ENCODE measurements at places on chromosomes 11 and 22.
A peak's percentile ranks its signal among the peaks of the same experiment; 100 is the strongest.

- no peak for DNase-seq
These were observed 9.4 kb downstream of the CDC45 start for GRCh38 chr22:19488884-19489843.

GRCh38 chr11:30328681-30329080 is 5.8 kb downstream of the ARL14EP start:
- DNase-seq, result no peak

DNA sequence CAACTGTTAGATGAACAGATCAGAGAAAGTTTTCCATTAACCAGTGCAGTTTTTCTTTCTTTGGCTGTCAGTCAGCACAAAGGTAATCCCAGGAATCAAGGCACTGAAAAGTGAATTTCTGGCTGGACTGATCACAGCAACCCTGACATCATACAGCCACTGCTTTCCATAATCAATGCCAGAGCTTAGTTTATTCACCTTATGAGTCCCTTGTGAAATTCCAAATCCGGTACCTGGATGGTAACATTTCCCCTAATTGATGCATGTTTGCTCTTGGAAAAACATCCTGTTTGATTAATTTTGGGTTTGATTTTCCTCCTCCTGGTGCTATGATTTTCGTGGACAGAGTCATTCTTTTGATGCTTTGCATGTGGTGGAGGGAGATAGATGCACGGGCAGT is 319.8 kb downstream of the INSC start:
- no peak for DNase-seq

- no peak for DNase-seq
These were observed 39.0 kb downstream of the TOLLIP start for GRCh38 chr11:1270476-1270875.

DNA sequence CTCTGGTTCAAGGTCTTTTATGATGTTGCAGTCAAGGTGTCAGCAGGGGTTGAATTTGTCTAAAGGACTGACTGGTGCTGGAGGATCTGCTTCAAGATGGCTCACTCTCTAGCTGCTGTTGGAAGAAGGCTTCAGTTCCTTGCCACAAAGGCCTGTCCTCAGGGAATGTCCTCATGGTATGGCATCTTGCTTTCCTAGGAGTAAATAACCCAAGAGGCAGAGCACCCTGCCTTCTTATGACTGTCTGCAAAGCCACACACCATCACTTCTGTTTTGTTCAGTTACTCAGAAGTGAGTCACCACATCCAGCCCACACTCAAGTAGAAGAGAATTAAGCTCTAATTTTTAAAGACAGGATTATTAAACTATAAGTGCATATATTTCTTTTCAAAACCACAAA is 45.2 kb downstream of the PLAAT5 start:
- no peak for DNase-seq

GRCh38 chr11:31645747-31646146 is 136.2 kb downstream of the ELP4 start:
- no peak for DNase-seq

DNA sequence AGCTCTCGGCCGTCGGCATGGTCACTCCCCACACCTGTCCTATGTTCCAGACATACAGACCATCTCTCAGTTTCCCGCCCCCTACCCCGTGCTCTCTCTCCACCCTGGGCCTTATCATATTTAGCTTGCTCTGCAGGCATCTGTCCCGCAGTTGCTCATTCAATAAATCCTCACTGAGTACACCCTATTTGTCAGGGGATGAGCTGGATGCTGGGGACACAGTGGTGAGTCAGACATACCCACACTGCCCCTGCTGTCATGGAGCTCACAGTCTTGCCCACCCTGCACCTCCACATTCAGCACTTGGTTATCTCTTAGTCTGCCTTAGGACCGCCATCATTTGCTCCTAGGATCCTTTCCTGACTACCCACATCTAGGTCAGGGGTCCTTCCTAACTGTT is 313.8 kb downstream of the LARGE1 start:
- DNase-seq, result no peak

GRCh38 chr11:93199616-93200015 is 1.8 kb upstream of the SLC36A4 start:
- DNase-seq, result no peak

DNA sequence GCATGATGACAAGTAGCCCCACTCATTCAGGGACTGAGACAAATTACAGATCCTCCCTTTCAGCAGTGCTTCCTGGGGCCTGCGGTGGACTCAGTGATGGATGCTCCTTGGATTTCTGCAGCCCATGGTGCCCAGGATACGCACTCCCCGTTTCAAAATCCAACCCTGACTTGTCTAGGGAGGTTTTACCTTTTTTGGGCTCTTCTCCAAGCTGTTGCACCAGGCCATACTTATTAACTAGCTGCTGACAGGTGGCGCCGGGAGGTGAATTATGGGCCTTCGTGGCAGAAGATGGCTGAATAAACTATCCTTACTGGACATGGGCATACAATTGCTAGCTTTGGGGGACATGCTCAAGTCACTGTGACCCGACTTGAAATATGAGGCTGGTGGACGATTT is 324.3 kb upstream of the SYN3 start:
- DNase-seq, result no peak

DNA sequence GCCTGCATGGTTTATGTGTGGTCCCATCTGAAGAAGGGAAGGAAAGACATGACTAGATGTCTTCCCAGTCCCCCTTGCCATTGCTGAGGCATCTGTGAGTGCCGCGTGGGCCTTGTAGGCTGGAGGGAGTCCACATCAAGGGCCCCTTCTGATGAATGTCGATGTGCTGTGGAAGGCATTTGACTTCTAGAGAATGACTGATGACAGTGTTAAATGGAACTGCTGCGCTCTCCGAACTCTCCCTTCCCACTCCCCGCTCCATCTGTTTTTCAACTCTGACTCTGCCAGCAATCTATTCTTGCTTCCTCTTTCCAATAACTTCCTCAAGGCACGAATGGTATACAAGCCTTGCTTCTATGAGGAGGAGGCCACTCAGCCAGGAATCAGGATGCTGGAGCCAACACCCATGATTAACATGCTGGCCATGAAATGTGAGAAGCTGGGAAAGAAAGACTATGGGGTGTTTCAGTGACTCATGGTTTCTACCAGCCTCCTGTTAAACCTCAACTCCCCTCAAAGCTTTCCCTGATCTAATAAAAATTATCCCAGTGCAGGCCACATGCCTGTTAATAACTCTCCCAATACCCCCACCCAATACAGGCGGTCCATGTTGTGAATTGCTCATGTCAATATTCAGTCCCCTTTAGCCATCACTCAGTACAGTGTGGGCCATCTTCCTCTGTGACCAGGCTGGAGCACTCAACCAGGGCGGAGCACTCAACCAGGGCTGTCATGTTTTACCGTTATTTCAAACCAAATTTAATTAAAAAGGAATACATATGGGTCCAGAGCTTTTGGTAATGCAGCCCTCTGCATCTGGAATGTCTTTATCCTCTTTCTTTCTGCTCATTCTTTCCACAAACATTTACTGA is 46.4 kb upstream of the TBCEL start:
- DNase-seq, result no peak

GRCh38 chr11:74283580-74284180 is 27.8 kb downstream of the P4HA3 start:
- DNase-seq, result no peak

DNA sequence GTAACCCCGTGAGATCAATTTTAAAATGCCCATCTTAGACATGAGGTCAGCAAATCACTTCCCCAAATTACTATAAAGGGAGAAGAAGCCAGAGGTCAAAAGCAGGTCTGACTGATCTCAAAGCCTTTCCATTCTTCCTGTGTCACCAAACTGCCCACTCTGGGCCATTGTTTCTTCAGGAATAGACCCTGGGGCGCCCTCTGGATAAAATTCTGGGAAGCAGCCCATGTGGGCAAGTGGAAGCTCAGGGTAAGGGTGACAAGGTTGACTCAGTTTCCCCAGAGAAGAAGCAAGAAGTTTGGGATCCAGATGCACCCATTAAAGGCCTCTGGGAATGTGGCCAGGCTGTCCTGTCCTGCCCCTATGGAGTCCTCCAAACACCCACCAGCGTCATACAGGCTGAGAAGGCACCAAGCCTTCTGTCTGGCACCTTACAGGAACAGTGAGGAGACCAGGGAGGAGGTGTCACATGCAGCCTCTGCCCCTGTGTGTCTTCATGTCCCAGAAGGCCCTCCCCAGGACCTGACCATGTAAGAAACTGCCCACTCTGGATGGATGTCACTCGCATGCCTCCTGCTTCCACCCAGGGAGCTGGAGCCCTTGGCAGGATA is 50.1 kb downstream of the CHST1 start:
- no peak for DNase-seq

- no peak for DNase-seq
These were observed 112.8 kb downstream of the ABTB2 start for GRCh38 chr11:34245041-34245440.

GRCh38 chr22:39306456-39307361 is 12.7 kb downstream of the RPL3 start:
- no peak for DNase-seq

DNA sequence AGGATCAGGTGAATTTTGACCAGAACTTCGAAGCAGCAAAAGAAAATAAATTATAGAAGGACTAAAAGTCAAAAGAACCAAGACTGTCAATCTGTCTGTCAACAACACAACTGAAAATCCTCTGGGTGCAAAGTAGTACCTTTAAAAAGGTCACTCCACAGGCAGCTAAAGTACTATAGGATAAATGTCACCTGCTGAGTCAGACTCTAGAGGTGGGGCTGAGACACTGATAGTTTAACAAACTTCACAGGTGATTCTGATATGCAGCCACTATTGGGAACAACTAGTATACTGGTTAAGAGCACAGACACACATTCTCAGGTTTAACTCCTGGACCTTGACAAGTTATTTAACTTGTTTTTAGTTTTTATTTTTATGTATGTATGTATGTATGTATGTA is 107.3 kb downstream of the FCHSD2 start:
- no peak for DNase-seq

DNA sequence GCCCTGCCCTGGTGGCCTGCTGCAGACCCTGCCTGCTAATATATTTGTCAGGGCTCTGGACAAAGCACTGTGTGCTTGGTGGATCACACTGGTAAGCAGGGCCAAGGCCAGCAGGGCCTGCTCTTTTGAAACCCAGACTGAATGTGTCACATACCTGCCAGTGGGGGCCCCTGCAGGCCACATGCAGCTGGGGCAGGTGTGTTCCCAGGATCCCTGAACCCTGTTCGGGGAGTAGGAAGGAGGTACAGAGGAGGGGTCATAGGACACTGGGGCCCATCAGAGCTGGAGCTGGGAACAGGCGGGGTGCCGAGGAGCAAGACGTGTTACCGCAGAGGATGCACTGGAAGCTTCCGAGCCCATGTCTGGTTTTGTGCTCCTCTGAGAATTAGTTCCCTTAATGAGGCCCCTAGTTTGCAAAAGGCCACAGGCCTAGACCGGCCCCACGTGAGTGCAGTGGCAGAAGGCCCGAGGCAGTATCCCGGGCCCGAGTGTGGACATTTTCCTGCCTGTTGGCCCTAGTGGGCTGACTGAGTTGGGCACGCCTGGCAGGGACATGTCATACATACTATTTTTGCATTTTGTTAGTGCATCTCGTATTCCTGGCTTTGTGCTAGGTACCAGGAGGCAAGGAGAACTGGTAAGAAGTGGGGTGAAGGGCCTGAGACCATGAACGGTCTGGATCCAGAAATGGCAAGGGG is 11.2 kb upstream of the ACR start:
- no peak for DNase-seq

- DNase-seq, result no peak
These were observed 22.5 kb downstream of the PARVG start for GRCh38 chr22:44203203-44203602.

GRCh38 chr11:103586756-103587155 is 449.7 kb upstream of the DDI1 start:
- no peak for DNase-seq

- DNase-seq, result no peak
These were observed 6.2 kb downstream of the HPS4 start for GRCh38 chr22:26477341-26477731.

DNA sequence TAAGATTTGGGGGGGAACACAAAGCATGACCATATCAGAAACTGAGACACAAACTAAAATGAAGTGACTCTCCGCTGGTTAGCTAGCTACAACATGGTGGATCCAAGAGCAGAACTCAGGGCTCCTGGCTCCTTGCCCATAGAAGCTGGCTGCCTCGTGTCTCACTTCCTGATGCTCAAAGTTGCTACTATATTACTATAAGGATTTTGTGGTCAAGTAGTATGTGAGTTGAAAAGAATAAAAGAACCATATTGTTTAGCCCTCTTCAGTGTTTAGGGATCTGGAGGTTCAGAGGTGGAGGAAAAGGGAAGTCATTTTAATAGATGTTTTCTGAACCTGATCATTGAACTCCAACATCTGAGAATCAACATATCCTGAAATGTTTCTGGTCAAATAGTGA is 16.9 kb upstream of the SIK2 start:
- DNase-seq, result no peak

DNA sequence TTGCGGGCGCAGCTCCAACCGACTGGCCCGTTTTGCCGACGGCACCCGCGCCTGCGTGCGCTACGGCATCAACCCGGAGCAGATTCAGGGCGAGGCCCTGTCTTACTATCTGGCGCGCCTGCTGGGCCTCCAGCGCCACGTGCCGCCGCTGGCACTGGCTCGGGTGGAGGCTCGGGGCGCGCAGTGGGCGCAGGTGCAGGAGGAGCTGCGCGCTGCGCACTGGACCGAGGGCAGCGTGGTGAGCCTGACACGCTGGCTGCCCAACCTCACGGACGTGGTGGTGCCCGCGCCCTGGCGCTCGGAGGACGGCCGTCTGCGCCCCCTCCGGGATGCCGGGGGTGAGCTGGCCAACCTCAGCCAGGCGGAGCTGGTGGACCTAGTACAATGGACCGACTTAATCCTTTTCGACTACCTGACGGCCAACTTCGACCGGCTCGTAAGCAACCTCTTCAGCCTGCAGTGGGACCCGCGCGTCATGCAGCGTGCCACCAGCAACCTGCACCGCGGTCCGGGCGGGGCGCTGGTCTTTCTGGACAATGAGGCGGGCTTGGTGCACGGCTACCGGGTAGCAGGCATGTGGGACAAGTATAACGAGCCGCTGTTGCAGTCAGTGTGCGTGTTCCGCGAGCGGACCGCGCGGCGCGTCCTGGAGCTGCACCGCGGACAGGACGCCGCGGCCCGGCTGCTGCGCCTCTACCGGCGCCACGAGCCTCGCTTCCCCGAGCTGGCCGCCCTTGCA is 1.0 kb downstream of the FJX1 start:
- DNase-seq, result peak; percentile 21

DNA sequence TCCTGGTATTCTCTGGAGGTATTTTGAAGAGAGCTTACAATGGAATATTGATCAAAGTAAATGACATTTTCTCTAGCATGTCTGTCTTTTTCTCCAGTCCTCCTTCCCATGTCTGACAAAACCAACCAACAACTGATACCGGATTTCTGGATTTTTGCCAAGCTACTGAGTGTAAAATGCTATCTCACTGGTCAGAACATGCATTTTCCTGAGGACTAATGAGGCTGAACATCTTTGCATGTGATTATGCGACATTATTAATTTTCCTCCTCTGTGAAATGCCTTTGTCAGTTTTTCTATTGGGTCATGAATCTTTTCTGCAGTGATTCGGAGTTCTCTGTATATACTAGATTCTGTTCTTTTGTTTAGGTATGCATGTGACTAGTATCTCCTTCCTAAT is 51.4 kb downstream of the CDON start:
- DNase-seq, result no peak

DNA sequence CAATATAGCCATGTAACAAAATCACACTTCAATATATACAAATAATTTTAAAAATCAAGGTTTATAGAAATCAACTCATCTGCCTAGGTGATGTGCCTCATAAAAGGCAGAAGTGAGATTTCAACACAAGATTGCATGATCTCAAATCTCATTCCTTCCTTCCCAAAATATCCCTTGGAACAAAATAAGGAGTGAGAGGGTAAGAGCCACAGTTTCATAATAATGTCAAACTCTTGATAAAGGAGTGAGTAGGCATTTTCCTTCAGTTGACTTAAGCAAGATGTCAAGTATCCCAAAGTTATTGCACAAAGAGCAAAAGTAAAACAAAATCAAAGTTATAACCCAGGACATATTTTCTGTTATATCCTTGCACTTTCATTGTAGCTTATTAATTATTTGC is 81.3 kb downstream of the C22orf31 start:
- no peak for DNase-seq
